Fibroblast of pulmonary artery (primary cell): ENCODE measurements at places on chromosomes 1 and 21.

GRCh38 chr1:225481738-225482137 lies 53.9 kb upstream of the LBR start:
- DNase-seq, result no peak

GRCh38 chr1:111542187-111542586 lies 38.8 kb upstream of the ADORA3 start:
- no peak for DNase-seq

GRCh38 chr1:182608845-182609610 lies 4.8 kb upstream of the RGS16 start:
- peak; percentile 62 for DNase-seq

DNA sequence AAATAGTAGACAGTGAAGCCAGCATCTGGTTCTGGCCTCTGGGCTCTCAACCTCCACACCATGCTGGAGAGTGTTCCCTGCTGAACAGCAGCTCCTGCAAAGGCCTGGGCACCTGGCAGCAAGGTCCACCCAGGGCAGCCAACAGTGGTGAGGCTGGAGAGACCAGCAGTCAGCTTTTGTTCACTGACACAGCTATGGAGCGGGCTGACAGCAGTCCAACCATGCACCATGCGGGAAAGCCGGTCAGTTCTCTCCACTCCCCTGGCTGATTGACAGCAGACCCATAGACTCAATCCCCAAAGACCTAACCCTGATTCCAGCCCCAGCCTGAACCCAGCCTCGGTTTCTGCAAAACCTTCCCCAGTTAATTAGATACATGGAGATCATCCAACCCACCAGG lies 49.0 kb downstream of the KLHDC7A start:
- no peak for DNase-seq

DNA sequence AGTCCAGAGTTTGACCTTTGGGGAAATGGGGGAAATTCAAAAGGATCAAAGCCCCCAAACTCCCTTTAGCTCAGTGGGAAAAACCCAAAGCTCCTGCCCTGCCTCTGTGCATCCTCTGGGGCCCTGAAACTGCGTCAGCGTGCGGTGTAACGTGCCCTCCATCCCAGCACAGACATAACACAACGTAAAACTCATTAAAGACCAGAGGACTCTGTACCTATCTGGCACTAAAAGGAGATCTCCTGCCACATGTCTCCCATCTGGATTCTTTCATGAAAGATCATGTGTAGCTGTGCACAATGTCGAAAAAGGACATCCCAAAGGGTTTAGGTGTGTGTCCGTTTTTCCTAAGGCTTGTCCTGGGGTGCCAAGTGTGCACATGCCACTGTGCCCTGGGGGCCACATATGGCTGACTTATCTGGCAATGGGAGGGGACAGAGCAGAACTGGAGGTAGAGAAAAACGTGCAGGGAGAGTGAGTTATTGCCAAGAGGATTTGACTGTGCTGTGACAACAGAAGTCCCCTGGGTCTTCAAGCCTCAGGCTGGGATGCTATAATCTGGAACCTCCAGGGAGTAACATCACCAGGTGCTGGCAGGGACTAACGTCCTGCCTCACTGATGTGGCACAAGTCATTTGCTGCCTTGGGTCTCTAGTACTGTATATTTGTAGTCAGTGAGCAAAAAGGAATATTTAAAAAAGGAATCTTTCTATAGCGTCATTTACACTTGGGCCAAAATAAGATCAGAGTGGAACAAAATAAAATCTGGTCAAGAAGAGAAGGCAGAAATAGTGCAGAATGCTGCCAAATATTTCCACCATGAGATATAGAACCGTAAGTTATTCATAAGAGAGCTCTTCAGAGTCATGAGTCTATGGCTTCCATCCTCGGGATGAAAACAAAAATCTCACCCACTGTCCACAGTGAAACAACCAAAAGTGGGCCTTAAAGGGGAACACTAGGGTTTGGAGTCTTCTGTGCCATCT lies 52.3 kb downstream of the ITPKB start:
- no peak for DNase-seq

DNA sequence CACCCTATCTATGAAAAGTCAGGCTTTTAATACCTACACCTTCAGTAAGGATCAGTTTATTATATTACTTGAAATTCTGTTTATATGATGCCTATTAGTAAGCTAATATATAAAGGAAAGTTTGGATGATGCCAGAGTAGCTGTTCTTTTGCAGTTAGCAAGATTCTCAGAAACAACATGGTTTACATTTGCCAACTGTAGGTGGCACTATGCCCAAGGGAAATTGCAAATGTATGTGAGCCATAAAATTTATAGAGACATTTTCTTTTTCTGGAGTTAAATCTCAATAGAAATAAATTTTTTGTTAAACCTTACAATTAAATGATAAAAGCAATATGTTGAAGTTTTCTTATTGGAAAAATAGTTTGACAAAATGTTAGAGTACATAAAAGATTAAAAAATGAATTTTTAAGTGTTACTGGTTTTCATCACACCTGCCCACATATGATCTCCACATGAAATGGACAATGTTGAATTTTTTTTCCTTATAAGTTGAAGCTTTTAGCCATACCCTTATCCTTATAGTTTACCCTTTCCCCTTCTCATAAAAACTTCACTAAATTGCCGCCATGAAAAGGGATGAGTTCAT lies 32.1 kb upstream of the EPHX4 start:
- peak; percentile 78 for DNase-seq

DNA sequence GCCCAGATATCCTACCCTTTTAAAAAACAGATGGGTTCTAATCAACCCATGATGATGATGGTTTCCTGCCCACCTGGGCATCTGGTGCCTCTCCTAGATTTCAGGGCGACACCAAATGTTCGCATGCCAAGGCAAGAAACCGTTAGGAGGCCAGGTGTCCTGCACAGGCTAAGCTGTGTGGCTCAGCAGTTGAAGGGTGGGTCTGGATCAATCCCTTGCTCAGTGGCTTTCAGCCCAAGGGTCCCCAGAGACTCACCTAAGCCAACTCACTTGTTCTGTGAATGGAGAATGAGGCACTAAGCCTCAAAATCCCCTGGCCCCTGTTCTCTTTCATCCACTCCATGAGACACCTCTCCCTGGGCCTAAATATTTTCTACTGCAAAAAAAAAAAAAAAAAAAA lies 169.1 kb upstream of the EDN2 start:
- no peak for DNase-seq
